Stomach (tissue), 19 donors: ENCODE measurements at places on chromosomes 1 and 21. TPM values are rescaled to one million over a fixed set of nuclear protein-coding genes. Genes with fewer than 3 reads are reported as not detected.

- no peak overlapping the region for H3K4me3 ChIP-seq
- no peaks in the 10 kb centered on the region for H3K36me3 ChIP-seq
- H3K4me1 ChIP-seq: no peaks in the 10 kb centered on the region
Measured at GRCh38 chr21:20971296-20971921, 26.8 kb upstream of the NCAM2 start.

The XCL2 gene
- total RNA-seq: not detected

The OR2T3 gene
- not detected for total RNA-seq

The PCSK9 gene
- total RNA-seq: 26.1 TPM

The TRIM63 gene
- total RNA-seq: not detected

The GPR3 gene
- not detected for total RNA-seq

DNA sequence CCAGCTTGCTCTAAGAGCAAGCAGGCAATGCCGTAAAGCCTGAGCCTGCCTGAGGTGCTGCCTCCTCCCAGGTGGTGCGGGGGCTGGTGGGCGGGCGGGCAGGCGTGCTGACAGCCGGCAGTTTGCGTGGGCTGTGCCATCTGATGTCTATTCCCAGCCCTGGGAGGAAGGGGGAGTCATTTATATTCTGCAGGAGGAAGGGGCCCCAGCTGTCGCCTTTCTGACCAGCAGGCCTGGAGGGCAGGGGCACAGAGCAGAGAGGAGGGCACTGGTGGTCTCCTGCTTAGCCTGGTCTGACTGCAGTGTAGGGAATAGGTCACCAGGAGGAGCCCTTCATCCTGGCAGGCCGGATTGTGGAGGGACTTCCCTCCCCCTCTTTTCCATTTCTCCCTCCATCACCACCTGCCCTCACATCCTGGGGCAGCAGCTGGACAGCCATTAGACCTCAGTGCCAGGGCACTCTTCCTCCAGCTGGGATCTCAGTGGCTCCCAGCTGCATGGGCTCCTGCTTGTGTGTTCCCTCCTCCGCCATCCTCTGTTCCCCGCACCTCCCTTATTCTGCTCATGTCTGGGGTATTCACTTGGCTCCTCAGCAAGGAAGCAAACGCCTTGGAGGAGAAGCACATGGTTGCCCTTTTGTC lies 4.4 kb downstream of the CYB561D1 start:
- H3K4me3 ChIP-seq: no peak overlapping the region
- H3K27ac ChIP-seq: no peak overlapping the region

DNA sequence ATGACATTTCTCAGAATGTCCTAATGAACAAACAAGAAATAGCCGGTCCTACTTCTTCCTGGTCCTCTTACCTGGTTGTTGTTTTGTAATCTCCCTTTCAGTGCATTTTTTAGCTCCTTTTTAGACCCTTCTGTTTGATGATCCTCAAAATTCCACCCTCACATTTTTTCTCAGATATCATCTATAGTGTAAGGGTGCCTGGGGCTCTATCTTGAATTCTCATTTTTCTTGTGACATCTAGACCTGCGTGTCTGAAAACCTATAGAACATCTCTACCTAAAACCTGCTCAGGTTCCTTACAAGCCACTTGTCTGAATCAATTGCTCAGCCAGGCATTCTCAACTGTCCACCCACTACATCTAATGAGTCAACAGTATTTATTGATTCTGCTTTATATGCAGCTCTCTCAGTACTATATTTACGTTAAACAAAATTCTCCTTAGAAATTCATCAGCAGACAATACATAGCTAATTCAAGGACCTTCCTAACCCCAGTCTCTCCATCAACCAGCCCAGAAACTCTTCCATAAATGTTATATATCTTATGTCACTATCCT lies 36.5 kb upstream of the USH2A start:
- no peak overlapping the region for H3K27ac ChIP-seq
- no peaks in the 10 kb centered on the region for H3K4me1 ChIP-seq
- H3K4me3 ChIP-seq: no peak overlapping the region
- no peak for DNase-seq

The AADACL4 gene
- not detected for total RNA-seq

The CCDC30 gene
- 2.3 TPM for total RNA-seq

The SH3D21 gene
- 7.1 TPM for total RNA-seq

GRCh38 chr1:87300628-87301027 lies 28.1 kb upstream of the LMO4 start:
- no peak overlapping the region for H3K4me3 ChIP-seq
- H3K27me3 ChIP-seq: no peaks in the 10 kb centered on the region
- no peaks in the 10 kb centered on the region for H3K36me3 ChIP-seq
- no peak for DNase-seq

The HJV gene
- total RNA-seq: not detected

DNA sequence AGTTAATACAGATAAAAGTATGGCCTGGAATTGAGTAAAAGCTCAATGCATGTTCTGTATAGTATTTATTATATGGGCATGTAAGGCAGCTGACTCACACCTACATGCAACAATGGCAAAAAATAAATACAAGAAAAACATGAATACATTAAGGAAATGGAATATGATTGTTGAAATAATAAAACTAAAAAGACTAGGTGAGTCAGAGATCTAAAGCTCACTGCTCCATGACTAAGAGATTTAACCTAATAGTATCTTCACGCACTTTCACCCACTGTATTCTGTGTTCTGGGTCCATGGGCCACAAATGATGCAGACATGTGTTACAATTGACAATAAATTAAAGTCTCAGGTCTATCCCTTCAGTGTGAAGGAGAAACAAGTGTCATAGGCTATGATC lies 607.0 kb downstream of the AGBL4 start:
- no peaks in the 10 kb centered on the region for H3K27me3 ChIP-seq
- H3K4me1 ChIP-seq: no peaks in the 10 kb centered on the region
- DNase-seq: no peak
- H3K4me3 ChIP-seq: no peak overlapping the region

DNA sequence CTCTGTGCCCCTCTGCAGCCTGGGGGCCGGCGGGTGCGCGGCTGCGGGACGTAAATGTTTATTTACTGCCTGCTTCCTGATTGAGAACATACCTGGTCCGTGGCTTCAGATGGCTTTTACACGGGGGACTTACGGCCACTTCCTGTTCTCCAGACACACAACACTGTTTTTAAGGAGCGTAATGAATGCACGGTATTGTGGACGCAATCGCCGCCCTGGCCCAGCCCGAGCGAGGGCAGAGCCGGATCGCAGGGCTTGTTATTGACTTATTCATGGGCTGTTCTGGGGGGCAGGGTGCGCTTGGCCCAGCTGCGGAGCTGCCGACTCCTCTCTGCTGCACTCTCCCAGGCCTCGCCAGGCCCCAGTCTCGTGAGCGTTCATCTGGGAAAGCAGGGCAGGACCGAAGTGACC lies 52.8 kb upstream of the ACTRT2 start:
- H3K36me3 ChIP-seq: no peaks in the 10 kb centered on the region
- H3K27ac ChIP-seq: peak overlapping the region; percentile 82
- H3K27me3 ChIP-seq: peaks cover 71% of the 10 kb centered on the region
- DNase-seq: peak; percentile 90
- peaks cover 23% of the 10 kb centered on the region for H3K4me1 ChIP-seq

DNA sequence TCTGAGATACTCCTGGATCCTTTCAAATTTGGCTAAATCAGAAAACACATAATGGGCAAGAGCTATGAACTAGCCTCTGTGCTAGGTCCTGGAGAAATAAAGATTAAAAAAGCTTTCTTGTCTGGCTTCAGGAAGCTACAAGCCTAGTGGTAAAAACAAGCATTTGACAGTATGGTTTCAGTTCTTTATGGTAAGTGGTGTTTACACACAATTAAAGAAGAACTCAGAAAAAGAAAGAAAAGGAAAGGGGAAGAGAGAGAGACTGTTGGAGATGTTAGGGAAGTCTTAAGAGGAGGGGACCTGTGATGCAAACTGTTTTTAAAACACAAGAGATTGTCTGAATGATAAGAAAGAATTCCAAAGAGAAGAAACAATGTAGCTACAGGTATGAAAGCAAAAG lies 1.8 kb downstream of the OR10J1 start:
- no peak for DNase-seq
- no peaks in the 10 kb centered on the region for H3K4me1 ChIP-seq
- no peaks in the 10 kb centered on the region for H3K27me3 ChIP-seq

DNA sequence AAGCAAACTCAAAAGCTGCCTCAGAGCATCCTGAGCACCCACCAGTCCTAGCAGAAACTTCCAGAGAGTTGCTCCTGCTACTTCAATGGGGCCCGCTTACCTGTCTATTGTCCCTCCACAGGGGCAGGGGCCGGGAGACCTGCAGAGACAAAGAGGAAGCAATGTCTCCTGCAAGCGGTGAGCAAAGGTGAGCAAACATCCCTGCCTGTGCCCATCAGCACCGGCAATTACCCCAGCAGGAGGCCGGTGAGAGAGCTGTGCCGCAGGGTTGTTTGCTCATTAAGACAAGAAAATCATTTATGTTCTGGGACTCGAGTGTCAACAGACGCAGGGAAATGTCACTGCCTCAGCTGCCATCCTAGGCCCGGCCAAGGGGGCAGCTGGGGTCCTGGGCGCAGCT lies 53.8 kb upstream of the TARDBP start:
- H3K27ac ChIP-seq: no peak overlapping the region
- no peaks in the 10 kb centered on the region for H3K27me3 ChIP-seq
- no peaks in the 10 kb centered on the region for H3K36me3 ChIP-seq

The GJA8 gene
- not detected for total RNA-seq

DNA sequence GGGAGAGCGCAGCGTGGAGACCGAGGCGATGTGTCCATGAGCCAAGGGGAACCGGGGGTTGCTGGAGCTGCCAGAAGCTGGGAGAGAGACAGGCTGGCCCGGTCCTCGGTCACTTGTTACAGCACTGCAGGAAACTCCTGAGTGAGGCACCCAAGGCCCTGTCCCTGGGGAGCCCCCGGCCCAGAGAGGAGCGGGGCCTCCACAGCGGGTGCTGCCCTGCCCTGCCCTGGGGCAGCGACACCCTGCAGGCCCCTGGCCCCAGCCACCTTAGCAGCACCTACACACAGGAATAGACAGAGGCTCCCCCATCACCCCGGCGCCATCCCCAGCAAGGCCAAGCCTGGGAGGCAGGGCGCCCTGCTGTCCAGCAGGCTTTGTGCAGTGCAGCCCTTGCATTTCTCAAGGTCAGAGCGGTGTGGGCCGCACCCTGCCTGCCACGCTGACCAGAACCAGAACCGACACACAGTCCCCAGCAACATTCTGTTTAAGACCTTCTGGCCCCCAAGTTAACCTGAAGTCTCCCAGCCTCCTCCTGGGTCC lies 6.6 kb upstream of the MEGF6 start:
- no peaks in the 10 kb centered on the region for H3K36me3 ChIP-seq
- H3K27ac ChIP-seq: no peak overlapping the region
- DNase-seq: no peak
- H3K4me1 ChIP-seq: peaks cover 3% of the 10 kb centered on the region
- H3K4me3 ChIP-seq: no peak overlapping the region

- peaks cover 2% of the 10 kb centered on the region for H3K27me3 ChIP-seq
- H3K4me3 ChIP-seq: no peak overlapping the region
- H3K4me1 ChIP-seq: peaks cover 9% of the 10 kb centered on the region
- H3K27ac ChIP-seq: no peak overlapping the region
- no peaks in the 10 kb centered on the region for H3K36me3 ChIP-seq
Measured at GRCh38 chr1:236108027-236108648, 34.2 kb upstream of the GPR137B start.

DNA sequence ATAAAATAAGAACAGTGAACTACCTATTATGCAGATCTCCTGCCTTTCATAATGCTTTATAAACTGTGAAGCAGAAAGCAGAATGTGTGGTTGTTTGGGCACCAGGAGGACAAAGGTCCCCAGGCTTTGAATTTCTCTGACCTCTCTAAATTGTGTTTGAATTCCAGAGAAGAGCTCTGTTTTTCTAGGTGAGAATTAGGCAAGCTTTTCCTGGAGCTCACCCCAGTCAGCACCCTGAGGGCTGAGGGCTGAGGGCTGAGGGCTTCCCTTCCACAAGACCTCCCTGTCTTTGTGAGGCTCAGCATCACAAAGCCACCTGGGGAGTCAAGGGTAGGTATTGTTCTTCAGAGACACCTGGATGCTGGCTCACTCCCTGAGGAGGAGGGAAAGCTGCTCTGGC lies 45.5 kb upstream of the LRIG2 start:
- H3K27me3 ChIP-seq: no peaks in the 10 kb centered on the region
- no peaks in the 10 kb centered on the region for H3K36me3 ChIP-seq
- no peak overlapping the region for H3K4me3 ChIP-seq
